ENCODE measurements at places on chromosomes 13 and 19.

DNA sequence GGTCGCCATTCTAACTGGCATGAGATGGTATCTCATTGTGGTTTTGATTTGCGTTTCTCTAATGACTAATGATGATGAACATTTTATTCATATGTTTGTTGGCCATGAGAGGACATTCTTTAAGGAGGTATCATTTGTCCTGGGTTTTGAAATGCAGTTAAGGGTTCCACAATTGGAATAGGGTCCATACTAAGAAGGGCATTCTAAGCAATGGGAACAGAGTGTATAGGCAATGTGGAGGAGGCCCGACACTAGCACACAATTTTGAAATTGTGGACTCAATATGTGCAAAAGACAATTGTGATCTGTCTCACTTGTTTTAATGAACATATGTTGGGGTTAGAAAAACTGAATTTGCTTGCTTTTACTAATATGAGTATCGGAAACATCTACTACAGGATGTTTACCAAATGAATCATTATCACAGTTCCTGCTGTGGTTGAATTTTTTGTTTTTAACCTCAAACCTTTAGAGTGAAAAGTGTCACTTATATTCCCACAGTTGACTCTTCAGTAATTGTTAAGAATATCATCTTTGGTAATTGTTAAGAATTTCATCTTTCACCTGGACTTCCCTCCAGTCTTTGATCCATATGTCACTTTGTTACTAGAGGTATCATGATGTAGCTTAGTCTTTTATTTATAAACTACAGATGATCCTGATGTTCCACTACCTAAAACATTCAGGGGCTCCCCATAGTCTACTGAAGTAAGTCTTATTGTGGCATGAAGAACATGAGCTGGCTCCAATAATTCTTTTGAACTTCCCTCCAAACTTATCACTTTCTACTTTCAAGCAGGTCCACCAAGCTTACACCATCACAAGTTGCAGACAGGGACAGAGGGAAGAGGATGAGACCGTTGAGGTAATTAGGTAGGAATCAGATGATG lies 109.7 kb upstream of the KLF12 start:
- DNase-seq, result peak; percentile 18

- peak; percentile 4 for DNase-seq
Measured at GRCh38 chr13:45548281-45548680, 67.3 kb downstream of the ERICH6B start.

GRCh38 chr13:79799059-79799867 lies 318.3 kb downstream of the NDFIP2 start:
- no peak for DNase-seq

GRCh38 chr19:38229585-38230073 lies 5.6 kb upstream of the DPF1 start:
- DNase-seq, result peak; percentile 88

- DNase-seq, result peak; percentile 88
Measured at GRCh38 chr19:21851596-21852345, 15.8 kb upstream of the ZNF43 start.

DNA sequence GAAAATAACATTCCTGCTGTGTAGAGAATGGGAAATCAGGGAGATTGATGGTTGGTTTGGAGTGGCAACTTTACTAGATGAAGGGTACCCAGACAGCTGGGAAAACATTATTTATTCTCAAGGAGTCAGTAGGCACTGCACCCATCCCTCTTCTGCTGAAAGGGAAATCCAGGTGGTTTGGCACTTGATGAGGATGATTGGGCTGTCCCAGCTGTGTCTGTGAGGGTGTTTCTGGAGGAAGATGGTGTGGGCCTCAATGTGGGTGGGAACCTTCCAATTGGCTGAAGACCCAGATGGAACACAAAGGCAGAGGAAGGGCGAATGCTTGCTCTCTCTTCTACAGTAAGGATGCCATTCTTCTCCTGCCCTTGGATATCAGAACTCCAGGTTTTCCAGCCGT lies 10.4 kb upstream of the SACS start:
- no peak for DNase-seq

- DNase-seq, result no peak
Measured at GRCh38 chr13:49782784-49783183, 9.7 kb downstream of the KPNA3 start.

- DNase-seq, result no peak
Measured at GRCh38 chr19:13169769-13170168, 19.6 kb downstream of the IER2 start.

- no peak for DNase-seq
Measured at GRCh38 chr13:21022056-21022979, 39.1 kb downstream of the LATS2 start.

DNA sequence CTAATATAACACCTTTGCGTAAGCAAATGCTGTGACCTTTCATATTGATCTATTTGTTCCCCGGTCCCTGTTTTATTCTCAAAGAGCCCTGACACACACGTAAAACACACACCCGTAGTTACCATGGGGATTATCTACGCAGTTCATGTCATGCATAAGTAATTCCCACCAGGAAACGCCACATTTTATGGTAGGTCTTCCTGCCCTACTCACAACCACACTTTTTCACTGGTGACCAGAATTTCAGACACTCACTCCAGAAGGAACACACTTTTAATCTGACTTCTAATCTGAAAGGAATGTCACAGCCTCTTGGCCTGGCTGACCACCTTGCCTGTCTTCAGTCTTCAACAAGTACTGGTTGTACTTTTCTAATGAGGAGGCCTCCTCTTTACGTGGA lies 46.8 kb downstream of the SLC7A1 start:
- DNase-seq, result no peak

DNA sequence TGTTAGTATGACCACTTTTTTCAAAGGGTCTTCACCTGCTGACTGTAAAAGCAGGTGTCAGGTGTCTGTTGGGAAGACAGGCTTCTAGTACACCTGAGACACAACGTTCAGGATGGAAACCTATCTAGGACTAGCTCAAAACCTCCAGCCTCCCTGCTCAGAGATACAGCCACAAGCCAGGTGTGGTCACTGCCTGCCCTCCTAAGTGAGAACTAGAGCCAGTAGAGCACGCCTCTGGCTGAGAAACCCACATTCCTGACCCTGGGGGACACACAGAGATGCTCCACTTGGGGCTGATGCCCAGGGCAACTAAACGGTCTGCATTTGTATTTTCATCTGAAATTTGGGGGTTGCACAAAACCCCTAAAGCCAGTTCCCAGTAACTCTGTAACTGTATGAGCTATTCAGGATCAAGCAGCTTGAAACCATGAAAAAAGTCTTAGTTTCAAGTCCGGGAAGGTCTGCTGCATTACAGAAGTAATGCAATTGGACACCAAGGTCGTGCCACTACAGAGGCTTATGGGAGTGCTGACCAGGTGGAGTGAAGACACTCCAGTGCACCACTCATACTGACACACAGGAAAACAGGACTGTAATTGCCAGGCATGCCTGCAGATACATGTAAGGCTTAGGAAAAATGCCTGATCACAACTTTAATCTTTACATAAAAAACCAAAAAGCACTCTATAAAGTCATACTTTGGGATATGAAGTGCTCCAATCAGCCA lies 27.8 kb downstream of the ANKRD10 start:
- no peak for DNase-seq

GRCh38 chr13:45704854-45705695 lies 3.0 kb downstream of the CBY2 start:
- DNase-seq, result no peak

GRCh38 chr19:13506471-13506820 lies at the start of gene CACNA1A:
CACNA1A (minus strand) TSS chr19:13506479; CDS start chr19:13506224, 255 bp downstream.
- no peak for DNase-seq

DNA sequence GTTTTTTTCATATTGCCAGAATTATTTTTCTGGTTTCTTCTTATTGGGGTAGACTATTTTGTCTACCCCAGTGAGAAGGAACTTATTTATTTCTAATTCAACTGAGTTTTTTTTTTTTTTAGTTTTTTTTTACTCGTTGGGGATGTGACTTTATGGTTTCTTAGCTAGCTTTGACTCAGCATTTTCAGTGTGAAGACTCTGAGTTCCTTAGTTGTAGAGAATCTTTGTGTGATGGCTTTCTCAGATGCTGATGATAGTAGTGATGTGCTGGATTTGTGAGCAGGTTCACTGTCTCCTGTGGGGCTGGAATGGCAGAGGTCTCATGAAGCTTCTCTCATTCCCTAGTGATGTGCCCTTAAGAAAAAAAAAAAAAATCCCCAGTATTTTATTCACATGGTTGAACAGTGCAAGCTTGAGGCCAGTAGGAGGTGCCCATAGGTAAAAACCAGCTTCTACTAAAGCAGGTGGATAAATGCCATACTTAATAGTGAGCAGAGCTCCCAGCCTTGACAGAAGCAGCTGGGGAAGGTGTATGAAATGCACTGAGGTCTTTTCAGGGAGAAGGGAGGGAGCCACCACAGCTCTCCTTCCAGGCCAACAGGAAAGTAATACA lies 106.2 kb upstream of the KLF5 start:
- DNase-seq, result no peak
